Uterus (tissue), 4 donors: ENCODE measurements at places on chromosomes 7 and 10.

- no peak overlapping the region for H3K4me3 ChIP-seq
- H3K36me3 ChIP-seq: no peaks in the 10 kb centered on the region
- no peaks in the 10 kb centered on the region for H3K27me3 ChIP-seq
- H3K4me1 ChIP-seq: no peaks in the 10 kb centered on the region
Observed at GRCh38 chr7:46756996-46757395, 824.9 kb downstream of the TNS3 start.

DNA sequence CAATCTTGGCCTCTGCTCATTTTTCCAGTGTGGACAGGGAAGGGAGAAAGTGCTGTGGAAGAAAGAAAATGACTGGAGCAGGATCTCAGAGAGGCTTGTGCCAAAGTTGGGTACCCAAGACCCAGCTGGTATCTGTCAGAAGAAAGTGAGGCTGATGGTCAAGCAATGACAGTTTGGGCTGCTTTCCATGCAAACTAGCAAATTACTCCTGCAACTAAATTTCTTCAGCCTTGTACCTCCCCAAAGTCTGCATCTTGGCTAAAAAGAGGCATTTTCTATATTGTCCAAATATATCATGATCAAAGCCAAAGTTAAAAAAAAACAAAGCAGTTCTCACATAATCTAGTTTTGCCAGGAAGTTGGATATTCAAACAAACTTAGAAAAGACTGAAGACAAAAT, 208.5 kb upstream of the FRMD4A start:
- H3K4me1 ChIP-seq: no peaks in the 10 kb centered on the region
- no peaks in the 10 kb centered on the region for H3K27me3 ChIP-seq
- H3K36me3 ChIP-seq: no peaks in the 10 kb centered on the region
- no peak overlapping the region for H3K27ac ChIP-seq
- no peak overlapping the region for H3K4me3 ChIP-seq

GRCh38 chr10:128418819-128419218, 292.6 kb upstream of the MKI67 start:
- no peaks in the 10 kb centered on the region for H3K4me1 ChIP-seq
- no peaks in the 10 kb centered on the region for H3K36me3 ChIP-seq

DNA sequence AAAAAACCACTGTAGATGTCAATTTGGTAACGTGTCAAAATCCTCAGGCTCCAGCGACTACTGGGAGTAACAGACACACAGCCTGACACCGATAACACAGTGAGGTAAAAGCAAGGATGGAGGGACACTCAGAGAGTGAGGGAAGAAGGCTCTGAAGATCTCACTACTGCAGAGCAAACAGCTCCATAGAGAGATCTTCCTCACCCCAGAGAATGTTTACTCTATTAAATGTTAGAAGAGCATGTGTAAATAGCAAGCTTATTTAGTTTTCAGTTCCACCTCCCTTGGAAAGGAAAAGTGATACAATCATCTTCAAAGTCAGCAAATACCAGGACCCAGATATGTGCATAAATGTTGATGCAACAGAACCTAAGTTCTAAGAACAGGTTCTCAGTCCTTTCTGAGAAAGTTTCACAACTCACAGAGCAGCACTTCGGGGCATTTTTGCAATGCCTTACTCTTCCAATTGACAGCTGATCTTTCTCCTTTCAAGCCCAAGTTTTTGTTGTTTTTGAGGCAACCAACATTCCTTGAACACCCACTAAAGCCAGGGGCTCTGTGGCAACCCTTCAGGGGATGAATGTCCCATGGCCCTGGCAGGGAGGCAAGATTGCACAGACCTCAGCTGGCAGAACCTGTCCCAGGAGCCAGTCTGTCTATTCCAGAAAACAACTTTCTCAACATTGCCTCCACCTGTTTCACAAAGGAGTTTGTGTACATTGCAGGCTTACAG, 177.4 kb downstream of the SFMBT2 start:
- no peaks in the 10 kb centered on the region for H3K36me3 ChIP-seq
- no peaks in the 10 kb centered on the region for H3K27me3 ChIP-seq
- H3K4me1 ChIP-seq: peaks cover 4% of the 10 kb centered on the region
- H3K27ac ChIP-seq: no peak overlapping the region
- no peak for DNase-seq
- no peak overlapping the region for H3K4me3 ChIP-seq
